Hematopoietic multipotent progenitor cell treated with erythropoietin and hydrocortisone succinate and interleukin-3 and kit ligand, for 15 days (in vitro differentiated cells): ENCODE measurements at places on chromosomes 16 and 17.
A peak's percentile ranks its signal among the peaks of the same experiment; 100 is the strongest.

- DNase-seq, result no peak
These were observed 76.3 kb downstream of the GAS7 start for GRCh38 chr17:10121971-10122707.

- DNase-seq, result no peak
These were observed 31.6 kb downstream of the TNFRSF13B start for GRCh38 chr17:16940116-16940881.

- no peak for DNase-seq
These were observed 7.2 kb downstream of the RAB11FIP4 start for GRCh38 chr17:31398381-31399311.

- DNase-seq, result no peak
These were observed 6.7 kb downstream of the KRTAP1-5 start for GRCh38 chr17:41020336-41020735.

DNA sequence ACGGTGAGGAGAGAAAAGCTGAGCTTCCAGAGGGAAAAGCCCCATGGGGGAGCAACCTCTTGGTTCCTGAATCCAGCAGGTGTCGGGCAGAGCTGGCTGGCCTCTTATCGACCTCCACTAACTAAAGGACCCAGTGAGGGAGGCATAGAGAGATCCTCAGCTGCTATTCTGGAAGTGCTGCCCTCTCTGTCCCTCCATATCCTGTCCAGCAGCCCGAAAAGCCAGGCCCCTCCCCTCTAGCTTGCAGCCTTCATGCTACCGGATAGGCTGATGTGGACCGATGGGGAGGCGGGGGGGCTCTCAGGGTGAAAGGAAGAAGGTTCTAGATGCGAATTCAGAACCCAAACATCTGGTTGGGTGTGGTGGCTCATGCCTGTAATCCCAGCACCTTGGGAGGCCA is 24.9 kb downstream of the MXRA7 start:
- no peak for DNase-seq

GRCh38 chr16:15597822-15598647 is 44.9 kb downstream of the MARF1 start:
- no peak for DNase-seq

DNA sequence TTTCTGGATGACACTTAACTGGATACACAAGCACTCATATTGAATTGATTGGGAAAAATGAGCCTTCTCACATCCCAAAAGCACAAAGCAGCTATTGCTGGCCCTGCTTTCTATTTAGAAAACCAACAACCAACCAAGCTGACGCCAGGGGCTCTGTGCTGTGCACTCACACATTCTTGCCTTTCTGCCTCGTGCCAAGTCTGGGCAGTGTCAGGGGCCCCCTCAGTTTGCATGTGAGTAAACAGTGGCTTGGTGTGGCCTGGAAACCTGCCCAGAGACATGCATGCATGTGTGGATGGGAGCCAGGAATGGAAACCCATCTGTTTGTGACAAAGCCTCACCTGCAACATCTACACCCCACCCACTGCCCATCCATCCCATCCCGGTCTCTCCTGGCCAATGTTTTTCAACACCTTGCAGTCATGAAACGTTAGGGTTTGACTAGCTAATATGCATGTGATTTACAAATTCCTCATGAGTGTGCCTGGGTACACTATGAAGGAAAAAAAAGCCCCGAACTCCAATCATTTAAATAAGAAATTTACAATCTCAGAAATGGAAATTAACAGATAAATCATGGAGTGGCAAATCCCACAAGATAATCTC is 20.4 kb downstream of the MIEF2 start:
- DNase-seq, result no peak

- DNase-seq, result no peak
These were observed 71.1 kb downstream of the METRNL start for GRCh38 chr17:83150369-83151055.

DNA sequence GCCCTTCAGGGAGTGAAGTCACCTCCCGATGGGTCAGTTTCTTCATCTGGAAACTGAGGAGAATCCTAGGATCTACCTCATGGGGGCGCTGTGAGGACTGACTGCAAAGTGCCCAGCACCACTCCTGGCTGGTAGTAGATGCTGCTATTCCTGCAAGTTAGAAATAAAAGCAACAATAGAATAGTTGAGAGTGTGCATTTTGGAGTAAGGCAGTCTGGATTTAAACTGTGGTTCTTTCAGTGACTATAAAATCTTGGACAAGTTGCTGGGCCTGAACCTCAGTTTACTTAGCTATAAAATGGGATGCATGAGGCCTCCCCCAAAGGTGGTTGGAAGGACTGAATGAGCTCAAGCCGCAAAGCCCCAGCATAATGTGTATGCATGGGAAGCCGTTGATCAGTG is 70.6 kb downstream of the CYB5B start:
- DNase-seq, result peak; percentile 40

- DNase-seq, result no peak
These were observed 115.8 kb downstream of the MSI2 start for GRCh38 chr17:57372156-57372555.

GRCh38 chr16:57091200-57091974 is 996 bp upstream of the CPNE2 start:
- no peak for DNase-seq

DNA sequence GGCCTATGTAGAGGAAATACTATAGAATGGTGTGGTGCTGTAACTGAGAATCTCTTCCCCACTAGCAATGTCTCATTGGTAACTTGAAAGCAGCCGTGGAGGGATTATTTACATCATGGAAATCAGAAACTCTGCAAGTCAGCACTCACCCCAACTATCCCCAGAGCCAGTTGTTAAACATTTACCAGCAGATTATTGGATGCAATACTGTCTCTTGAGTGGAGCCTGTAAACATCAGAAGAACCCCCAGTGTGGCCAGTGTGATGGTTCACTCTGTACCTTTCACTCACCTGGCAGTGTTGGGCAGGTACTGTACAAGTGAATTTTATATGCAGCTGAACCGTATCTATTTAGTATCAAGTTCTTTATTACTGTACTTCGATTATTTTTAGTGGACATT is 299.8 kb upstream of the SALL1 start:
- DNase-seq, result no peak

DNA sequence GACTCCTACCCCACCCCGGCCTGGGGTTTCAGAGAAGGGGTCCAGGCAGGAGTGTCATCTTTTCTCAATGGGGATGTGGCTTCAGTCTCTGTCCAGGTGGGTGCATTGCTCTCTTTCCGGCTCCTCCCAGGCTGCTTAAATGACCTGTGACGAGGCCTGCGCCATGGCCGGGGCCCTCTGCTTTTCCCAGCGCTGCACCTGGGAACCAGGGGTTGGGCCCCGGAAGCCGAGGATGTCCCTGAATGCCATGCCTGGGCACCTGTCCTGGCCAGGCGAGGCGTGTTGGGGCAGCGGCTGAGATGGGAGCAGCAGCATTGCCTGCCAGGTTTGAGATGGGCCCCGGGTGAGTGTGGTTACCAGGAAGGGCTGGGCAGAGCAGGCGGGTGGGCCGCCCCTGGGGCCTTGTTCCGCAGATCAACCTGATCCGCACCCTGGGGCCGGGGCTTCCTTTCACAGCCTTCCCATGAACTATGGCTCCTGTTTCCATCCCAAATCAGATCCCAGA is 147.4 kb downstream of the SEC14L1 start:
- DNase-seq, result no peak

GRCh38 chr17:12362853-12363455 is 302.7 kb upstream of the MYOCD start:
- DNase-seq, result no peak

GRCh38 chr16:28834873-28835863 is 11.0 kb downstream of the TUFM start:
- no peak for DNase-seq

- DNase-seq, result no peak
These were observed 32.7 kb downstream of the TLE7 start for GRCh38 chr16:71409011-71409775.

GRCh38 chr17:77609553-77610517 is 348.7 kb upstream of the TNRC6C start:
- DNase-seq, result peak; percentile 50

GRCh38 chr16:2785101-2785991 is 2.0 kb downstream of the PRSS33 start:
- no peak for DNase-seq

DNA sequence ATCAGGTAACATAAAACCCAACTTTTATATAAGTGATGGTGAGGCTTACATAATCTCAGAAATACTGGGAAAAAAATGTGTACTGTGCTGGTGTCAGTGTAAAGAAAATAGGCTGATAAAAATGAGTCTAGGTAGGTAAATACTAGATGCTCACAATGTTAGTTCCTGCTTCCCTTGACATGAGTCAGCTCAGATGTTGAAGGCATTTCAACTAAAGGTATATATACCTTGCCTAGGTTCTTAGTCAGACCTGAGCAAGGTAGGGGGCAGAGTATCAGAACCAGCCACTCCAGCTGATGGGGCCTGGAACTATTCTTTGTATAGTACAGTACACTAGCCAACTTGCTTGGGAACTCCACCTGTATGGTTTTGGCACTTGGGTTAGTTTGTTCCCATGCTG is 51.0 kb upstream of the CA10 start:
- DNase-seq, result no peak

- DNase-seq, result no peak
These were observed at the start of gene SP6 for GRCh38 chr17:47850692-47851573. Gene SP6, minus strand, starts transcription at chr17:47851163. Its CDS starts 2,734 bp downstream, at chr17:47848429.

DNA sequence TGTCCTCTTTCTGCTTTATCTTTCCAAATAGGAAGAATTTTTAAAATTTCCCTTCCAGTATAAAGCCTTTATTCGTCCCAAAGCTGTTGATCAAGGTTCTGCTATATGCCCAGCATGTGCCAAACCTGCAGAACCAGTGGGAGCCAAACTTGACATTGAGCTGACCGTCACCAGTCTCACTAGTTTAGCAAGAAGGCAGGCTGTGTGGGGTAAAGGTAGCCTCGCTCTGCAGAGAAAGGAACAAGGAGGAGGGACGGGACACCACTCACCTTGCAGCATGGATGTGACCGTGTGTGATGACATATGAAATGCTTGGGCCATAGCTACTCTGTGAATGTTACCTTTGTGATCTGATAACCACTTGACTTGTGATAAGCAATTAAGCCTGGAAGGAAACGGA is 392.2 kb downstream of the CPPED1 start:
- no peak for DNase-seq

- DNase-seq, result no peak
These were observed 284.6 kb upstream of the CDH5 start for GRCh38 chr16:66081775-66082366.

GRCh38 chr16:87312008-87312407 is 5.2 kb downstream of the C16orf95 start:
- no peak for DNase-seq

GRCh38 chr17:81090361-81091136 is 55.6 kb downstream of the BAIAP2 start:
- peak; percentile 24 for DNase-seq

DNA sequence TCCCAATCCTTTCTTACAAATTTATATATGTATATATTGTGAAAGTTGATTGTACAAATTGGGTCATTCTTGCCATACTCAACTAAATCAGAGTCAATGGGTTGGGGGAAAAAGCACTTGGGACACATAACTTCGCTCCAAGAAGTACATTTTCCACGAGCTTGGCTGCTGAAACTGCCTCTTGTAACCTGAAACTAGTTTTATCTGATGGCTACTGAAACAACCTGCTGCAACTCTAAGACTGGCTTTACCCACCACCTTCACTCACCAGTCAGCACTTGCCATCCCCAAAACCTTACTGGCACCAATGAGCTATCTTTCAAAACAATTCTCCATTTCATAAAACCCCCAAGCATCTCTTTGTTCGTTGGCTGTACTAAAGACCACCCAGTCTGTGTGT is 14.5 kb upstream of the MYCBPAP start:
- DNase-seq, result no peak

- no peak for DNase-seq
These were observed 26.8 kb upstream of the WSCD1 start for GRCh38 chr17:6043405-6043804.

GRCh38 chr17:65027305-65027704 is 29.2 kb downstream of the GNA13 start:
- DNase-seq, result peak; percentile 51

- DNase-seq, result no peak
These were observed 60.9 kb downstream of the RPTOR start for GRCh38 chr17:80605326-80606066.

GRCh38 chr16:57815987-57816745 is 13.9 kb upstream of the KIFC3 start:
- DNase-seq, result no peak

DNA sequence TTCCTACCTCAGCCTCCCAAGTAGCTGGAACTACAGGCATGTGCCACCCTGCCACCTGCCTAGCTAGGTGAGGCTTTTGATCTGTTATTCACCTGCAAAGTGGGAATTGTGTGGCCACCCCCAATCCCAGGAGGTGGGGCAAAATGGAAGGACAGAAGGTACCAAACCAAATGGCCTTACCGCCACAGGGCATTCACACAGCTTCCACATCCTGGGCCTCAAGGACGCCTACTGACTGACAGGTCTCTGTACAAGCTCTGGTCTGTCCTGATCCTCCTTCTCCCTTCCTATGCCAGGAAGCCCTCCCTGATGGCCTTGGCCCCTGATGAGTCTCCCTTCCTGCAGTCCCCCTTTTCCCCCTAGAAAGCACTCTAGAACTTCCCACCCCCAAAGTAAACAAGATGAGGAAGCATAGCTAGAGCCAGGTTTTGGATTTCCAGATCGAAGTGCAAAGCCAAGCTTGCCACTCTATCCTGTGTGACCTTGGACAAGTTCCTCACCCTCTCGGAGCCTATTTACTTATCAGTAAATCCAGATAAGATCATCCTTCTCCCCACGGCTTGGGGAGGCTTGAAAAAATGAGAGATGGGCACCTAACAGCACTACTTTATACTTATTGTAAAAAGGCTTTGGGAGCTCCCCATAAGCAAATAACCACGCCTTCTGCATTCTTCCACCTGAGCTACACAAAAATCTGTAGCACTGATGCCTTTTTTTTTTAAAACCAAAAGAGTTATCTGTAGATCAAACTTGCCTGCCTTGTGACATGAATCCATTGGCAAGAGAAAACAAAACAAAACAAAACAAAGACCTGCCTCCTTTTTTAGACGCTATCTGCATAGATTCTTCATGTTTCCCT is 4.5 kb downstream of the PLLP start:
- no peak for DNase-seq

- peak; percentile 29 for DNase-seq
These were observed 40.1 kb downstream of the IL4R start for GRCh38 chr16:27353853-27354252.

DNA sequence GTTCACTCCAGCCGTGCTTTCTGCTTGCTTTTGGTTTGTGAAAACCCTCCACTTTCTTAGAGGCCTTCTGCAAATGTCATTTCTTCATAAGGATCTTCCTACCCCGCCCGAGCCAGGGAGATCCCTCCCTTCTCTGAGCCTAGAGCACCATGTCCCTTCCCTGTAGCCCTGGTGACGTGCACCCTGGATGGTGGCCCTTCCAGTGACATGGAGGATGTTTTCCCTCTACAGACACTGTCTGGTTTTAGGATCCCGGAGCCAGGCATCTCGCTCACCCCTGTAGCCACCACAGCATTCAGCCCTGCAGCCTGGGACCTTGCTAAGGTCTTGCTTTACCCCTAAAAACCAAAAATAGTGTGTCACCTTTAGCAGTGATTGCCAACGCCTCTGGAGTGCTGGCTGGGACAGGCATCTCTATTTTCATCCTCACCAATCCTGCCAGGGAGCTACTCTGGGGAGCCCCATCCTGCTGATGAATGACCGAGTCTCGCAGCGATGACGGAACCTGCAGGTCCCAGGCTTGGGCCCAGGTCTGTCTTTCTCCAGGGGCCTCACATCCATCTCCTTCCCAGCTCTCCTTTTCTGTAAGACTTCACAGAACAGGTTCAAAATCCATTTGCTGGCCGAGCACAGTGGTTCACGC is 394.1 kb upstream of the TNRC6C start:
- DNase-seq, result no peak
